ENCODE measurements at places on chromosomes 1 and 21.

- no peak for DNase-seq
Measured at GRCh38 chr1:216910081-216910840, 187.0 kb upstream of the ESRRG start.

GRCh38 chr1:1782399-1783221 lies 4.3 kb upstream of the NADK start:
- no peak for DNase-seq

DNA sequence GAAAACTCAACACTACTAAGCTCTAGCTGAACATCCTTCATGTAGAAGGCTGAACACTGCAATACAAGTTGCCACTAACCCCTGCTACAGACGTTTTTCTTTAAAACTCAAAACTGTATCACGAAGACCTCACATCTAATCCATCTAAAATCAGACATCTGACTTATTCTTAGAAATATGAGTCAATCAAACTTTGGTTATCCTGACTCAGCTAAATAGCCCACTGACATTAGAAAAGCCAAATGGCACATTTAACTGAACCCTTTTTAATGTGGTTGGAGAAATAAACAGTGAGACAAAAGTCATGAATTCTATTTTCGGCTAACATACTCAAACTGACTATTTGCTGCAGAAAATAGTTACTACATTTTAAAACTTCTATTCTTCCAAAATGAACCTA lies 35.6 kb downstream of the WLS start:
- DNase-seq, result no peak

DNA sequence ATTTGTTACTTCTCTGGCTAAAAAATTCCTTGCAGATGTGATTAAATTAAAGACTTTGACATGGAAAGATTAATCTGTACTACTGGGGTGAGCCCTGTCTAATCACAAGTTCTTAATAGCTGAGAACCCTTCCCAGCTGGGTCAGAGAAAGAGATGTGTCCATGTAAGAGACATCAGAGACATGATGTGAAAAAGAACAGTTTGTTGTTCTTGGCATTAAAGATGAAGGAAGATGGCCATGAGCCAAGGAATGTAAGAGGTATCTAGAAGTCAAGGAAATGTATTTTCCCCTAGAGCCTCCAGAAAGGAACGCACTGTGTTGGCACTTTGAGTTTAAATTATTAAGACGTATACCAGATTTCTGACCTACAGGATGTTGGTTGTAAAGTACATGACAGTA lies 1271.5 kb upstream of the PRMT6 start:
- no peak for DNase-seq

GRCh38 chr21:34690041-34690792 lies 21.4 kb downstream of the CLIC6 start:
- DNase-seq, result no peak

DNA sequence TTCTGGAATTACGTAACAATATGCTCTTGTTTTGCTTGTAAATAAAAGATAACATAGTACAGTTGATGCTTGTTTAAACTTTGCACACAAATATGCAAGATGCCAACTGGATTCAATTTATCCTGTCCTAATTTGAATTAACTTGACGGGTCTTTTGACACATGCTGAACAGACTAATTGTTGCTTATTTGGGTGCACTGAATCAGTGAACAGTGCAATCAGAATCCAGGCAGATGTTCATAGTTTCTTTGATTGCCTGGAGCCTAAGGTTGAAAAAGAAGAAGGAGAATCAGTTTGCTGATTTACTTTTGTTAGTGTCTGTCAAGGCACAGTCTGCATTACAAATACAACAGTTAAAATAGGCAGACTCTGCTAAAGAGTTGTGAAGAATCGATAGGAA lies 307.9 kb downstream of the COL11A1 start:
- no peak for DNase-seq

DNA sequence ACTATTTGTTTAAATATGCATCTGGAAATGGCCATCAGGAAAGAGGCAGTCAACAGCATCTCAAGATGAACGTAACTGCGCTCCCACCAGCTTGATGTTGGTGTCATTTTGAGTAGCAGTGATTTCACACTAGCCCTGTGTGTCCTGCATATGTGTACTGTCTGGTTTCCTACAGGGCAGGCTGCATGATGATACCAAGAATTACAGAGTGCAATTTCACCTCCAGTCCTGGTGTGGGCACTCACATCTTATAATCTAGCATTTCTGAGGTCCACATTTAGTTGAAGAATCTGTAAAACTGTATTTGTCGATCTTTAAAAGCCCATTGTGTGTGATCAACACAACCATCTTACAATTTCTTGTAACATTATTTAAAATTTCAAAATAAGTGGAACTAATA lies 336.4 kb downstream of the PAPPA2 start:
- no peak for DNase-seq

Measured in hematopoietic multipotent progenitor cell treated with erythropoietin and hydrocortisone succinate and interleukin-3 and kit ligand, for 17 days (in vitro differentiated cells).